HS-27A (cell line): ENCODE measurements at places on chromosomes 2 and 18.

GRCh38 chr2:210445116-210445707, 31.3 kb downstream of the LANCL1 start:
- no peak for DNase-seq

DNA sequence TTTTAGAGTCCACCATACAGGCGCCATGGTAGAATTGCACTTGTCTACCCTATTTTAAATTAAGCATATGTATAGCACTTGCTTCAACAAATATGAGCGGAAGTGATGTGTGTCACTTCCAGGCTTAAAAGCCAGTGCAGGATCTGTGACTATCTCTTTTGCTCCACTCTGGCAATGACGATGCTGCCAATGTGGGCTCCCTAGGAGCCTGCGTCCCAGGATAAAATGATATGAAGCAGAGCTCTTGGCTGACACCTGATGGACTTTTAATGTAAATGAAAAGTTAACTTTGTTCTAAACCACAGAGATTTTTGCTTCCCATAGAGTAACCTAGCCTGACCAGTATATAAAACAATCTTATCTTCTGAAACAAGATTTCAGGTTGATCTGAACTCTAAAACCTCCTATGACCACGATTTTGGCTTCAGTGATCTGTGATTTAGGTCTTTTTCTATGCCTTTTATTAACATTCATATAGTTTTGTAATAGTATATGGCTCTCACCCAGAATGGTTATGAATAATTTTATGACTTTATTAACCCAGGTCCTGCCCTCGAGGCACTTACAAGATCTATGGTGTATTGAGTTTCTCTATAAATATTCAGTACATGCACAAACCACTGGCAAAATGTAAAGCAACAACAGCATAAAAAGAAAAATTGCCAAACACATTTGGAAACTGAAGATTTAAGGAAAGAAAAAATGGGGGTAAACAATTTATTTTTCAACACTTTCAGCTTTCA, 422.5 kb upstream of the PIK3C3 start:
- DNase-seq: no peak

- DNase-seq: no peak
Measured at GRCh38 chr2:203105996-203106395, 91.3 kb downstream of the NBEAL1 start.

- no peak for DNase-seq
Measured at GRCh38 chr2:102238039-102238756, 51.4 kb downstream of the IL1RL2 start.

DNA sequence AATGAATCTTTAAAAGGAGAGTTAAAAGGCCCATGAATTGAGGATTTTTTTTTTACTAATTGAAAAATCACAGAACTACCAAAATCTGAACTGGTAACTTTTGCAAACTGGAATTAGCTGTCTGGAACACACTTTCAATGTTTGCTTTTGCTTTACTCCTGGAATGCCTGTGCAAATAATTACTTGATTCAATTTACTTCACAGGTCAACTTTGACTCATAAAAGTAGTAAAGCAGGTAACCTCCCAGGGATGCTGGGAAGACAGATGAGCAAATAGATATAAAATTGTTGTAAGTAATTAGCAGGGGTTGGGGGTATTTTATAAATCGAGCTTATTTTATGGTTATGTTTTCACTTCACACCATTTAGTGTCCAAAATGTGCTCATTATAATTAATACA, 398.3 kb upstream of the HNRNPA3 start:
- no peak for DNase-seq

DNA sequence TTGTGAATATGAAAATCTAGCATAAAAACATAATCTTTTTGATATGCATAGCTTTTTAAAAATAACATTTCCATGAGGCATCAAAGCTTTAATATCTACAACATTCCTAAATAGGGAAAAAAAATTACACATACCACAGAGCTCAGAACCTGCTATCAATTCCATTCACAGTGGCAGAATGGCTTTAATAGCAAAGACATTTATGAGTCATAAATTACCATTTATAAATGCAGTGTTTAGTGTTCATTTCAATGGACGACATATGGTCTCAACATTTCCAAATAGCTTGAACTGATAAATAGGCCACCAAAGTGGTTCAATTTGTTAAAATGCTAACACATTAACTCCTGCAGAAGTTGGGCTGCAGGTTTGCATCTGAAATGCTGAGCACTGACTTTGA, 600.6 kb upstream of the SETBP1 start:
- peak; percentile 3 for DNase-seq

DNA sequence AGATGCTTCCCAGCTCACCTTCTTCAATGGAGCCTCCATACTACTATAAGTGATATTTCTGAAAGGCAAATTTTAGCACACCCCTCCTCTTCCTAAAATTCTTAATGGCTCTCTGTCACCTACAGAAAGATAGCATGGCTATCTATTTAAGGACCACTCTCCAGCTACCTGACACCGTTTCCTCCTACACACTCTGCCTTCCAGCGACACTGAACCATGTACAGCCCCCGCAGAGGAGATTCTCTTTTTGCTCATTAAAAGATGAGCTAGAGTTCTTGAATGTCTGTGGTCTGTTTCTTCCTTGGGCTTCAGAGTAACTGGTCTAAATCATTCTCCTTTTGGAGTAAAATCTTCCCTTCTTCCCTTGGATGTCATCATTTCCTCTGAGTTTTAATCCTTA, 38.4 kb upstream of the GAREM1 start:
- no peak for DNase-seq

GRCh38 chr18:44898498-44898897, 217.8 kb downstream of the SETBP1 start:
- DNase-seq: no peak

DNA sequence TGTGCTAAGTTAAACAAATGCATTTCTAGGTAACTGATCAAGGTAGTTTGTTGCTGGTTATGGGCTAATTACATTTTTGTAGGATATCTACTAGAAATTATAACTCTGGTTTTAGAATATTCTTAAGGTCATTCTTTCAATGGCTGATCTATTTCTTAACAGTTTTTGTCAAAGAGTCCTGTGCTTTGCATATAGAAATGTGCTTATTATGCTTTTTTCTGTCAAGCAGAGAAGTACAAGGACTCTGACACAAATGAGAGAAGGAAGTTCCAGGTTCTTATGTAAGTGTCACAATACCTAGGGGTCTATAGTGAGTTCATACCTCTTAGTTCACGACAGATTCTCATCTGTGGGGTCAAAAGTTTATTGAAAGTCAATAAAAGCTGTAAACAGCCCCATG, 88.4 kb downstream of the MYO3B start:
- no peak for DNase-seq

DNA sequence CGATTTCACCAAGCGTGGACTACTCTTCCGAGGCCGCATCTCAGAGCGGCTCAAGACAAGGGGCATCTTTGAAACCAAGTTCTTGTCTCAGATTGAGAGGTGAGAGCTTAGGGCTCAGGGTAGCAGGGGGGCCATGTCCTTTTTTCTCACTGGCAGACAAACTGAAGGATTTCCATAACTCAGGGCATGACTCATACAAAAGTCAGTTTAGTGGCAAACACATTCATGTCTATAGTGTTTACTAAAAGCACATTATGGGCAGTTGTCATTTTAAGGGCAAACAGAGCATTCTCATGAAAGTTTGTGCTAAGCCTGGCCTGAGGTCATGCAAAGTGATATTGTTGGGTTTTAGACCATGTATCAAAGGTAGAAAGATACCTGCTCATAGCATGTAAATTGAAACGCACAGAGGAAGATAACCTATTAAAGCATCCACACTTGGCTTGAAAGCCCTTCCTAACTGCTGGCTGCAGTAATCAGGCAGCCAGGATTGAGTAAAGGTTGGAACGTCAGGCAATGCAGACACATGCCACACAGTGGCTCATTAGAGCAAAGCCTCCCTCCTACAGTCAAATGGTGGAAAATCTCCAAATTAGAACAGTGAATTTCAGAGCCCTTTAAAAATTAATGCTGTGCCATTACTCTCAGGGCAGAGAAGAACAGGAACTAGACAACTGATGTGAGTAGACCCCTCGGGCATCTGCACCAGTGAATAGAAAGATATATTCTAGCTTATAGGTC, 54.2 kb downstream of the HK2 start:
- no peak for DNase-seq

GRCh38 chr18:45505497-45506206, 109.6 kb upstream of the SLC14A2 start:
- no peak for DNase-seq

DNA sequence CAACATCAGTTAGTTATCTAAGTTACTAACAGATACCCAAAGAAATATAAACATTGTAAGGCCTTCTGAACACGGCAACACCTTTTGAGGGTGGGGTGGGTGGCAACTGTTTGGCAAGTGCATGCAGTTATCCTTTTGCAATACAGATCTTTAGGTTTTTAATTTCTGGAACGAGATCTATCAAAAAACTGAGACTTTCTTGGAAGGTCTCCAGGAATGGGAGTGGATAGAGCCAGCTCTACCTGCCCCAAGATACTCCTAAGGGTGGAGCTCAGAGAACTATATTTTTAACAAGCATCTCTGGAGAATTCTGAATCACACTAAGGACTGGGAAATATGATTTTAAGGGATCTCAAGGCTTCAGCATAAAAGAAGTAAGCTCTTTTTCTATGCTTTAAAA, 11.4 kb upstream of the GALNT1 start:
- DNase-seq: no peak

DNA sequence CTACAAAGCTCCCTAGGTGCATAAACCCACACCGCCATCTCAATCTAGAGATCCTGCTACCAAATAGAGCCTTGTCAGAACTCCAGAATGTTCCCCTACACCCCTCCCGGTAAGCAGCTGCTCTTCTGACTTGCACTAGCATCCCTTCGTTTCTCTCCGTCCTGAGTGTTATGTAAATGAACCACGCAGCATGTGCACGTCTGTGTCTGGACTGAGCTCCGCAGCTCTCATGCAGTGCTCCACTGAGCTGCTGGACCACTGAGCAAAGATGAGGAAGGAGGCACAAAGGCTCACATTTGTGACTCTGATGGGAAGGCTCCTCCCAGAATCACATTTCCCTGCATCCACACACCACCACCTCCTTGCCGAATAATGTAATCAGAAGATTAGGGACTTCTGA, 203.6 kb downstream of the MYT1L start:
- DNase-seq: no peak

GRCh38 chr2:231212329-231212845, 14.0 kb downstream of the ARMC9 start:
- DNase-seq: no peak

DNA sequence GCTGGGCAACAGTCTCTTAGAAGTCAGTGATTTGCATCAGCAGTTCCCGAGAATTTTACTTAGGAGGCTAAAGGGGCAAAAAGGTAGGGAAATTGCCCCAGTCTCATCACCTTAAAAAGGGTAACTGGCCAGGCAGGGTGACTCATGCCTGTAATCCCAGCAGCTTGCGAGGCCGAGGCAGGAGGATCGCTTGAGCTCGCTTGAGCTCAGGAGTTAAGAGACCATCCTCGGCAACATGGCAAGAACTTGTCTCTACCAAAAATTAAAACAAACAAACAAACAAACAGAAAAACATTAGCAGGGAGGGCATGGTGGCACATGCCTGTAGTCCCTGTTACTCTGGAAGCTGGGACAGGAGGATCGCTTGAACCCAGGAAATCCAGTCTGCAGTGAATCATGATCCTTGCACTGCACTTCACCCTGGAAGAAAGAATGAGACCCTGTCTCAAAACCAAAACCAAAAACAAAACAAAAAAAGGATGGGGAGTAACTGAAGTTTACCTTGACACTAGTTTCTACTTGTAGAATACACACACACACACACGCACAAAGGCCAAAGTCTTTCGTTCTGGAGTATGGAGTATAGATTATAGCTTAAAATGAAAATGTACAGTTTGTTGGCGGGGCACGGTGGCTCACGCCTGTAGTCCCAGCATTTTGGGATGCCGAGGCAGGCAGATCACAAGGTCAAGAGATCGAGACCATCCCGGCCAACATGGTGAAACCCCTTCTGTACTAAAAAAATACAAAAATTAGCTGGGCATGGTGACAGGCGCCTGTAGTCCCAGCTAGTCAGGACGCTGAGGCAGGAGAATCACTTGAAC, 2.7 kb upstream of the GEMIN6 start:
- no peak for DNase-seq

DNA sequence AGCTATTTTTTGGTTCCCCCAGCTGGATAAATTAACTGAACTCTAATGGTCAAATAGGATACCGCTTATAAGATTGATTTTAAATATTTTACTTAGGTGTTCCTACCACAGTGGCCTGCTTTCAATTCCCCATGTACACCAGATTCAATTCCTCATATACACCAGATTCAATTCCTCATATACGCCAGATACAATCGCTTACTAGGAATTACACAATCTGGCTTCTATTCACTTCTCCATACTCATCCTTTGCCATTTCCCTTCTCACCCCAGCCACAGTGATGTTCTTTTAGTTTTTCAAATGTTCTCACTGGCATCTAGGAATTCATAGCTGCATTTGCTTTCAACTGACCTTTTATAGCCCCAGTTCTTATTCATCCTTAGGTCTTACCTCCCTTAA, 66.5 kb downstream of the SLC40A1 start:
- no peak for DNase-seq

DNA sequence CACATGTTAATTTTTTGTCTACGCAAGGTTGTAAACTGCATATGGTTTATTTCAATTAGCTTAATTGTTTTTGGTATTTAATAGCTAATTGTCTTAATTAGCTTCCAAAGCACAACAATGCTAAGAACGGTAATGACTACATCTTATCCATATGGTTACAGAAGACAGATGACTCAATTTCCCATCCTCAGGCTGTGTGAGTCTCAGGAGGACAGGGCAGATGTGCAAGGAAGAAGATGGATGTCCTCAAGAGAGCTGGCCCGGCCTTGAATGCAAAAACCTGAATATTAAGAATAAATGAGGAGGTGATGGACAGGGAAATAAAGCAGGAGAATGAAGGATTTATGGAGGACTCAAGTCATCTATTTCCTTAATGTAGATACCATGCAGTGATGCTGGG, 31.4 kb downstream of the SLC4A3 start:
- DNase-seq: no peak

- DNase-seq: no peak
Measured at GRCh38 chr2:216694826-216695217, 527 bp downstream of the IGFBP5 start.
